GM23248 (cell line): ENCODE measurements at places on chromosomes 12 and 14. TPM values are rescaled to one million over a fixed set of nuclear protein-coding genes. Genes with fewer than 3 reads are reported as not detected.

ARHGDIB gene
- 10.4 and 13.4 TPM in 2 replicates for polyA plus RNA-seq

PWP1 gene
- 97.0 and 108 TPM in 2 replicates for polyA plus RNA-seq

GDF11 gene
- 0.56 and 0.67 TPM in 2 replicates for polyA plus RNA-seq

CLEC12A gene
- polyA plus RNA-seq = not detected in 2 replicates

OR6C2 gene
- polyA plus RNA-seq = not detected in 2 replicates

TXNDC16 gene
- 1.9 and 2.4 TPM in 2 replicates for polyA plus RNA-seq

LIN7A gene
- 0.95 and 1.6 TPM in 2 replicates for polyA plus RNA-seq

MYF6 gene
- not detected in 2 replicates for polyA plus RNA-seq

TAS2R13 gene
- polyA plus RNA-seq = not detected in 2 replicates

HVCN1 gene
- polyA plus RNA-seq = 3.0 and 3.1 TPM in 2 replicates

MYBPC1 gene
- polyA plus RNA-seq = not detected in 2 replicates

RASSF9 gene
- 0.86 and 1.1 TPM in 2 replicates for polyA plus RNA-seq

AMN gene
- polyA plus RNA-seq = not detected in 2 replicates

DEGS2 gene
- not detected in 2 replicates for polyA plus RNA-seq

CLEC4C gene
- not detected in 2 replicates for polyA plus RNA-seq

OTOGL gene
- 0.06 and 0.09 TPM in 2 replicates for polyA plus RNA-seq

KRT2 gene
- not detected in 2 replicates for polyA plus RNA-seq

NOVA1 gene
- 0.98 and 1.6 TPM in 2 replicates for polyA plus RNA-seq

PRICKLE1 gene
- polyA plus RNA-seq = 25.2 and 25.7 TPM in 2 replicates

ZC2HC1C gene
- 1.0 TPM in 2 replicates for polyA plus RNA-seq

CPNE8 gene
- 2.4 and 3.5 TPM in 2 replicates for polyA plus RNA-seq

ASIC1 gene
- polyA plus RNA-seq = 0.95 and 1.4 TPM in 2 replicates

HOXC12 gene
- polyA plus RNA-seq = not detected in 2 replicates
